Tibial artery (tissue), 4 donors: ENCODE measurements at places on chromosomes 7 and 10.

GRCh38 chr10:64209561-64209960 lies 688.4 kb downstream of the REEP3 start:
- DNase-seq, result no peak

DNA sequence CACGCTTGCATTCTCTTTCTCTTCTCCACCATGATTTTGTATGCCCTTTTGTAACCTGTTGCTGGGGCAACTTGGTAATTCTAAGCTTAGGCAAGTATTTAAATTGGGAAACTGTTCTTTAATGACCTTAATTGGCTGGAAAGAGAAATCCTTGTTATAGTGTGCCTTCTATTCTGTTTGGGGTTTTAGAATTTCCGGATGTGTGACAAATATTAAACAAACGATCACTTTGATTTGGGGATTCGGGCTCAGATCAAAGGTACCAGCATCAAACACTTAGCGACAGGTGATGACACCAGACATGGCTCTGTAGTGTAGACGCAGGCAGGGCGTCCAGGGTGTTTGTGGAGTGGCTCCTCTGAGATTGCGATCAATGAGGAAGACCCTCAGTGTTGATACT lies 55.0 kb downstream of the RAB11FIP2 start:
- DNase-seq, result no peak

DNA sequence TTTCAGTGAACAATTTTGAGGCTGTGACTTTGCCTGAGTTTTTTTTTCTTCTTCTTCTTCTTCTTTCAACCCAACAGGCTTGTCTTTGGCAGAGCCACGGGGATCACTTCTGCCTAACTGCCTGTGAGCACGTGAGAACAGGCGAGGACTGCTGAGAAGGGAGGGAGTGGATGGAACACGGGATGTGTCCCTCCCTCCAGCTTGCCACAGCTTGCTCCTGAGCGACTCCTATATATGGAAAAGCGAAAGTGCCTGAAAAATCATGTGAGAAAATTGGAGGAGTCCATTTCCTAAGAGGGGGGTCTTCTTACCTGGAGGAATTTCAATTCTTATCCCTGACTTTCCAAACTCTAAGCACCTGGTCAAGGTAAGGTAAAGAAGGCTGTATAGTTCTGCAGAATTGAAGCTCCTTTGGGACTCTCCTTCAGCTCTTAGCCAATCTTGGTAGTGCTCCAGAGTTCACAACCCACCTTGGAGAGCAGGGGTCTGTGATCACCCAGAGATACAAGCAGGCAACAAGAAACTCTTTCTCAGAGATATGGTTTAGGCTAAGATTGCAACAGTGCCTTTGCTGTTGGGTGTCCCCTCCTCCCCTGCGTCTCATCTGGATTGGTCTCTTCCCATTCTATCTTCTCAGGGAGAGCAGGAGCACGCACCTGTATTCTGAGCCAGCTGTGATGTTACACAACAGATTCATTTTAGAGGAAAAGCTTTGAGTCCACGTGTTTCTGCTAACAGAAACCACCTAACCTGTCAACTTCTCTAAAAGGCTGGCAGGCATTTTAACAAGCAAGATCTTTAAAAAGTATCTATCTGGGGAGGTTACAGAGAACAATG lies at the start of gene MAT1A:
MAT1A (minus strand) TSS at position 208 of the 837 bp plus-strand sequence. CDS start 235 bp downstream, outside the sequence.
- DNase-seq, result no peak

DNA sequence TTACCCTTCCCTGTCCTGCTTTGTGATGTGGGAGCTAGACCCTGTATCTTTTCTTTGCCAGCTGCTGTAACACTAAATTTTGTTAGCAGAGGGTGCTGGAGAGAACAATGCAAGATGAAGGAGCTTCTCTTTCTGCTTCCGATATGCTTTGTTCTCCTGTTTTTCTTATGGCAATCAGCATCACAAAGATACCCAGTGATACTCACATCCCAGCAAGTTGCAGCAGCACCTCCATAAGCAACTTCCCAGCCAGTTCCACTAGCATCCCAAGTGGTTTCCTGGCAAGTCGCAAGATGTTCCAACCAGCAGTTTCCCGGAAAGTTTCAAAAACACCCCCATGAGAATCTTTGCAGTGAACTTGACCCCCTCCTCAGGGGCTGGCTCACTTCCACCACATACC lies 148.6 kb downstream of the IMMP2L start:
- peak; percentile 25 for DNase-seq

GRCh38 chr10:116431598-116431997 lies 4.0 kb downstream of the PNLIPRP3 start:
- no peak for DNase-seq

GRCh38 chr10:15642095-15642494 lies 77.6 kb downstream of the ITGA8 start:
- no peak for DNase-seq

DNA sequence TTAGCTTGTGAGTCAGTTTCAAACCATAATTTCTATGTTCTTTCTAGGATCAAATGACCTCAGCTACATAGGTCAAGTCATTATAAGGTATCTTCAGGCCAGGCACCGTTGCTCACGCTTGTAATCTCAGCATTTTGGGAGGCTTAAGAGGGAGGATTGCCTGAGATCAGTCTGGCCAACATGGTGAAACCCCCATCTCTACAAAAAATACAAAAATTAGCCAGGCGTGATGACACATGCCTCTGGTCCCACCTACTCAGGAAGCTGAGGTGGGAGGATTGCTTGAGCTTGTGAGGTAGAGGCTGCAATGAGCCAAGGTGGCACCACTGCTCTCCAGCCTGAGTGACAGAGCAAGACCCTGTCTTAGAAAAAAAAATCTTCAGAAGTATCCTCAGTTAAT lies 362.3 kb downstream of the GATA3 start:
- no peak for DNase-seq

DNA sequence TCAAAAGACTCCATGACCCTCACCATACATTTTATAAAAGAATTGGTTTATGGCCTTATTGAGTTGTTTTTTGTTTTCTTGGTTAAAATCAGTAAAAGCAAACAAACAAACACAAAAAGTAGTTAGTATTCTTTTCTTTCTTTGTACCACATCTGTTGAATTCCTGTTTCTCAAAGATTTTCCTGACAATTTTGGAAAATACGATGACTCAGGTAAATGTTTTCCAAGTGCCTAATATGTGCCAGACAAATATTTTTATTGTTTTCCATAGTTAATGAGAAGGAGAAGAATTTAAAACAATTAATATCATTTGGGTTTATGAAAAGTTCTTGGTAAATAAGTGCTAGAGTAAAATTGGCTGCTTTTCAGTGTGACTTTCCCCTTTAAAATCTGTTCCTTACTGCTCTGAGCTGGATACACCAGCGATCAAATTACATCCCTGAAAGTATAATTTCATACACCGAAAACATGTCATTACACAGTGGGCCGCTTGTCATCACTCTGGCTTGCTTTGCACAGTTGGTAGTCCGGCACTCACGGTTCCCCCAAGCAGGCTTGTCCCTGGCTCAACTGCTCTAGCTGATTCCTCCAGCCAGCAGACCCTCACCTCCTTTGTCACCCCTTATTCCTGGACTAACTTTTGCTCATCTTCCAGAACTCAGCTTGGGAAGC lies 80.5 kb downstream of the TBXAS1 start:
- no peak for DNase-seq

DNA sequence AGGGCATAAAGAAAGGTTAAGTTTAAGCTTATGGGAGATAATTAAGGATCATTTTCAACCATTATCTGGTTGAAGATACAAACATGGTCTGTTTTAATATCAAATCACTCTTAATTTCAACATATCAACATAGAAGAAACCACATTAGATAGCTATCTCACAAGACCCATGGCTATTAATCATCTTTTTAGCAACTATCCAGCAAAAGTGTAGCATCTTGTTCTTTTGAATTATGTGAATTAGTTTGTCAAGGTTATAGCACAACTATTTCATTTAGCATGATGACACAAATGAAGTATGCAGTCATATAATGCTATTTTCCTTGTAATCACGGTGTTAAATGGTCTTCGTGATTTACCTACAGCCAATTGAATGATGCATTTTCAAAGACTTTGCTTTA lies 58.9 kb upstream of the PPP1R9A start:
- no peak for DNase-seq

- no peak for DNase-seq
Observed at GRCh38 chr7:110938165-110938564, 152.8 kb upstream of the LRRN3 start.

- no peak for DNase-seq
Observed at GRCh38 chr10:72323771-72324191, 30.9 kb downstream of the DNAJB12 start.
